SK-MEL-5 (cell line): ENCODE measurements at places on chromosomes 12 and 14.

DNA sequence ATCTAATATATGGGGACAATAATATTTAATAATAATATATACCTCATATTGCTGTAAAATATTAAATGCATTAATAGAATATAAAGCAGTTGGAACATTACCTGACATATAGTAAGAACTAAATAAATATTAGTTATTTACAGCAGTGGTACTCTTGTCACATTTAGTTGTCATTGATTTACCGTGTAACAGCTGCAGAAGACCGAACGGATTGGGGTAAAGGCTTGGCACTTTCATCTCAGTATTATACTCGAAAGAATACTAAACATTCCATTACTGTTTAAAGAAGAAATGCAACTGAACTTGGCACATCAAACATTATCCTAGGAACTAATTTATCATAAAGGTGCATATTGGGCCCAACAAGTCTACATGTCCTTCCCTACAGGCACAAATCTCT lies 61.1 kb downstream of the ITPR2 start:
- DNase-seq: no peak

DNA sequence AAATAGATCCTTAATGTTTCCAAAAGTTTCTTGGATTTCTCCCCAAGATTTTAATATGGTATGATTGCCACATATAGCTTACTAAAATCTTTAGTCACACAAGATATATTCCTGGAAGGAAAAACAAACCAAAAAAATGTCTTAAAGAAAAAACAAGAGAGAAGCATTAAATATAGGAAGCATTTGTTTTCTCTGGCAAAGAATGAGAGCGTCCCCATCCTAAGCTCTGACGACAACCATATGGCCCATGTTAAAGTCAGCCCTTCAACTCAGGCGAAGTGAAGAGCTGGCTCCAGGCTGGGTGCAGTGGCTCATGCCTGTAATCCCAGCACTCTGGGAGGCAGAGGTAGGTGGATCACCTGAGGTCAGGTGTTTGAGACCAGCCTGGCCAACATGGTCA lies 35.6 kb downstream of the GCH1 start:
- no peak for DNase-seq

DNA sequence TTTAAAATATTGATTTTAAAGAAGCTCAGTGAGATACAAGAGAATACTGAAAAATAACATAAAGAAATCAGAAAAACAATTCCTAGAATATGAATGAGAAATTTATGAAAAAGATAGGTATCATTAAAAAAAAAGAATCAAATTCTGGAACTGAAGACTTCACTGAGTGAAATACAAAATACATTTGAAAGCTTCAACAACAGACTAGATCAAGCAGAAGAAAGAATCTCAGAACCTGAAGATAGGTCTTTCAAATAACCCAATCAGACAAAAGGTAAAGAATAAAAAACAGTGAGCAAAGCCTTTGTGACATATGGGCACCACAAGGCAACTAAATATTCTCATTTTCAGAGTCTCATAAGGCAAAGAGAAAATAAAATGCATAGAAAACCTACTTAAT lies 29.4 kb downstream of the CEP83 start:
- DNase-seq: no peak

DNA sequence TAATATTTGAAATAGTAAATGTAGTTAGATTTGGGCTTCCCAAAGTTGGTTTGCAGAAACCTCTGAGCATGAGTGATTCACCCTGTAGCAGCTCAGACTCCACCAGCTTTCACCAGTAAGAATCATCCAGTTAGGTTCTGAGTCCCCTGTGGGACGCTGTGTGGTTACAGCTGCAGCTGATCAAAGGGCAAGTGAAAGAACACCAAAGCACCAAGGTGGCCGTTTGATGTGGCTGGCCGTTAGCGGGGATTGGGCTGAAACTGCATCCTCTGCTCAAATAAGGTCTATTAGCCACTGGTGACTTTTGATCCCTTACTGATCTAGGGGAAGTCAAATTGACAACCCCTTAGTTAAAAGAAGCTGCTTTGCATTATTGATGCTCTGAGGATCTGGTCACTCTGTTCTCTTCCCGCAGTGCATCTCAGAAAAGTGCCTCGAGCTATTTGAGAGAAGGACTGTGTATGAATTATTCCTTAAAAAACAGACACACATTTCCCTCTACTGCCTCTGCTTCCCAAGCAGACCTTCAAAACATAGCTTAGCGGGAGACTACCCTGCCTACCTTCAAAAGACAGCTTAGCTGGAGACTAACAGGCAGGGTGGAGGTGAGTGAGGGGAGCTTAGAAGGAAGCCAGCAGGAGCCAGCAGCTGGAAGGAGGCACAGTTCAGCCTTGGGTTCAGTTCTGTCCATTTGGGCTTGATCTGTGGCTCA lies 3.7 kb downstream of the ABHD12B start:
- no peak for DNase-seq

DNA sequence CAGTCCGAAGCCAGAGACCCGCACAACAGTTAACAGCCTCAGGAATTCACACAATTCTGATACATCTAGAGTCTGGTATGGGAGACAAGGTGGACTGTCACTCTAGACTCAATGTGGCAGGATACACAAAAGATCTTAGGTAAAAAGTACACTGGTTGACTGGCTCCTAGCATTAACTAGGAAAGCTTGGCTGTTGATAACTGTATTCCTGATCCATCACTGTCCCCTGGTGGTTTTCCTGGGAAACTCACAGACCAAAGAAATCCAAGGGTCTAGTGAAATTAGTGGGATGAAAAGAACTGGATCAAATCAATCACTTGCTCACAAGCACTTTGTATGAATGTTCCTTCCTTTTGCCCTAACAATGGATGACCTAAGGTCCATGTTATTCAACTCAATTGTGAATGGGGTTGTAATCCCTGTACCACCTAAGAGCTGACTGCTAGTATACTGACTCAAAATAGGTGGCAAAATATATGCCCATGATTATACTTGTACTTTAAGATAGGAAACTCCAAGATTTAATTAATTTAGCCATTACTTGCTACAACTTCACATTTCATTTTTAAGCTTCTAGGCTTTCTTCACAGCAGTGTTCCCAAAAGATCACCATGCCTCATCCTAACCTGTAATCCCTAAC lies 14.0 kb downstream of the NPC2 start:
- peak; percentile 61 for DNase-seq

- no peak for DNase-seq
Measured at GRCh38 chr14:59475709-59476108, 8.5 kb downstream of the L3HYPDH start.

GRCh38 chr12:28051516-28052354 lies 79.2 kb upstream of the PTHLH start:
- DNase-seq: peak; percentile 43

DNA sequence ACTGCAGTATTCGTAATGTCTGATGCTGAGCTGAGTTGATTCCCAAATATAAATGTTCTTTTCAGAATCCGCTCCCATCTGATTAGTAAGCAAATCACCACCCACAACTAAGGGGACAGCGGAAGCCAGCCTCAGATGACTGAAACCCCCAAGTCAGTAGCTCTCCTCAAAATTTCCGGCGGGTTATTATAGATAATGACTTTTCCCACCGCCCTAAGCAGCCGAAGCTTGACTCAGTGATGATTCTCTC lies 469 bp upstream of the LRFN5 start:
- no peak for DNase-seq

- no peak for DNase-seq
Measured at GRCh38 chr12:31951008-31951407, 8.2 kb upstream of the RESF1 start.

GRCh38 chr12:45490232-45490881 lies 239.1 kb upstream of the ARID2 start:
- no peak for DNase-seq

DNA sequence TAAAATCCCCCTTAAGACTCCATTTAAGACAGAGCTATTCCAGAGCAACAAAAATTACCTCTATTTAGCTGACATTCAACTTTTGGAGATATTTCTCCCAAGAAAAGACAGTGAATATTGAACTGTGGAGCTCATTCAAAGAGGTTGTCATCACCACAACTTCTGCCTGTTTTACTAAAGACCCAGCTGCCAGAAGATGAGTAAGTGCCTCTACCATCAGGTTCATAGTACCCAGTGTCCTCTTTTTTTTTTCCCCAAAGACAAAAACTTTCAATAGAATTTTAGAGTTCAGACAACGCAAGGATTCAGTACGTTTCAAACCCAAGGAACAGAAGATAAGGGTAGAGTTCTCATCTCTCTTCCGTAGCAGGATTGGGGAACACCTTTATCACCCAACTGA lies 461.3 kb downstream of the BCAT1 start:
- no peak for DNase-seq

DNA sequence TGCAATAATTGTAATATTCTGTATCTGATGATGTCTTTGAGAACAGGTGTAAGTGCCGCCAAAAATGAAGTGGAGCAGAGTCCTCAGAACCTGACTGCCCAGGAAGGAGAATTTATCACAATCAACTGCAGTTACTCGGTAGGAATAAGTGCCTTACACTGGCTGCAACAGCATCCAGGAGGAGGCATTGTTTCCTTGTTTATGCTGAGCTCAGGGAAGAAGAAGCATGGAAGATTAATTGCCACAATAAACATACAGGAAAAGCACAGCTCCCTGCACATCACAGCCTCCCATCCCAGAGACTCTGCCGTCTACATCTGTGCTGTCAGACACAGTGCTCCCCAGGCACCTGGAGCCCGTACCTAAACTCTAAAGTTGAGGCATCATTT lies 268.7 kb downstream of the DAD1 start:
- DNase-seq: peak; percentile 49

- DNase-seq: no peak
Measured at GRCh38 chr14:74929242-74929641, 6.2 kb upstream of the RPS6KL1 start.

GRCh38 chr14:58072288-58073071 lies 79.5 kb downstream of the ARMH4 start:
- peak; percentile 78 for DNase-seq

DNA sequence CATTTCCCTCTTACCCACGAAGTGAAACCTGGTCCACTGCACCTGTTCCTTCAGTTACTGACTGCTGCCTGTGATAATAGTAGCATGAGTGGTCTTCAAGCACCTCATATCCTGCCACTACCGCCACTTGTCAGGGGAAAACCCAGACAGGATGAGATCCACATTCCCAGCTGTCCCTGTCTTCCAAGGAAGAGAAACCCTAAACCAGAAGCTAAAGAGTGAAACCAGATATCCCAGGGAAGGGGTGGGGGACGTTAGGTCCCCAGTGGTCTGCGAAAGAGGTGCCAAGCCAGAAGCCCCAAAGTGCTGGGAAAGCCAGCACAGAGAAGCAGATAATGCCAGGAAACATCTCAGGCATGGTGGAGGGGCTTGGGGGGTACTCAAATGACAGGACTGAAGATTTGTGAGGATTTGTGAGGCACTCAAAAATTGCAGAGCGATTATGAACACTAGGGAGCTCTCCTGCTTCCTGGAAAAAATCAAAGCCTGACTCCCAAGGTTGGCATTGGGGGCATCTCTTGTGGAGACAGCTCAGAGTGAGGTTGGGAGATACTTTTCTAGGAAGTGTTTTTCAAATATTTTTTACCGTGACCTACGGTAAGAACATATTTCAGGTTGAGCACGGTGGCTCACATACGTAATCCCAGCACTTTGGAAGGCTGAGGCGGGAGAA lies 77.9 kb downstream of the TMEM30B start:
- no peak for DNase-seq

DNA sequence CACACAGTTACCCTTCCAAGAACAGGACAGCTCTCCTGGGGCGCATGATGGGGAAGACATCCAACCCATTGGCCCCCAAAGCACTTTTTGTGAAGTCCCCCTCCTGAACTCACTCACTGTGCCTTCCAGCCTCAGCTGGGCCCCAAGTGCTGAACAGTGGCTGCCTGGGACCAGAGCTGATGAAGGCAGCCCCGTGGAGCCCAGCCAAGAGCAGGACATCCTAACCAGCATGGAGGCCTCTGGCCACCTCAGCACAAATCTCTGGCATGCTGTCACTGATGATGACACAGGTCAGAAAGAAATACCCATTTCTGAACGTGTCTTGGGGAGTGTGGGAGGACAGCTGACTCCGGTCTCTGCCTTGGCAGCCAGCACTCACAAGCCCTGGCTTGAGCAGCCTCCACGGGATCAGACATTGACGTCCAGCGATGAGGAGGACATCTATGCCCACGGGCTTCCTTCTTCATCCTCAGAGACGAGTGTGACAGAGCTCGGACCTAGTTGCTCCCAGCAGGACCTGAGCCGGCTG lies 72.0 kb downstream of the TECPR2 start:
- no peak for DNase-seq

- no peak for DNase-seq
Measured at GRCh38 chr14:93107453-93107852, 8.3 kb downstream of the ITPK1 start.

GRCh38 chr14:21307637-21308036 lies 27.8 kb downstream of the RPGRIP1 start:
- no peak for DNase-seq

DNA sequence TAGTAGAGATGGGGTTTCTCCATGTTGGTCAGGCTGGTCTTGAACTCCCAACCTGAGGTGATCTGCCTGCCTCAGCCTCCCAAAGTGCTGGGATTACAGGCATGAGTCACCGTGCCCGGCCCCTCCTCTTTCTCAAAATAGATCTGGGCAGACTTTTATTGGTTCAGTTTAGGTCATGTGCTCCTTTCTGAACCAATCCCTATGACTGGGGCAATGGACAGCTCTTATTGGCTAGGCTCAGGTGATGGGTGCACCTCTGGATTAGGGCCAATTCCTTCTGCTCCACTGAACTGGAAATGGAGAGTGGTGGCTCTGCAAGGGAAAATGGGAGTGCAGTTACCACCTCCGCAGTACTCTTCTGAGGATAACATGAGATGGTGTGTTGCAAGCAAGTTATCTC lies 6.2 kb upstream of the ATP6V0A2 start:
- DNase-seq: peak; percentile 30
